GM04503 (cell line): ENCODE measurements at places on chromosomes 5 and 9.

DNA sequence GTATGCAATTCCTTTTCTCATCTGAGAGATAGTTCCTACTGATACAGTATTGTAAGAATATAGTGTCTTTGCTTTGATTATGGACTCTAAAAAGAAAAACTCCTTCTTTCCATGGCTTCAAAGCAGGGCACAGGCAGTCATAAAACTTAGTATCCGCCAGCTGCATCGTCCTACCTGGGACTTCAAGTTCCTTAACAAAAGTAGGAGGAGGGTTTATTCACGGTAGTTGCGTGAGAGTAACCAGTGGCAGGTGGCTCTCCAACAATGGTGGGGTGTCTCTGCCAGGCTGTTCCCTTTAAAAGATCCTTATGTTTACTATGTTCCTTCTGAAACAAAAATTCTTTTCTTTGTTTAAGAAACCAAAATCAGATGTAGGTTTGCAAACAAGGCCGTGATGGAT is 173.5 kb upstream of the DMAC1 start:
- no peak for DNase-seq

DNA sequence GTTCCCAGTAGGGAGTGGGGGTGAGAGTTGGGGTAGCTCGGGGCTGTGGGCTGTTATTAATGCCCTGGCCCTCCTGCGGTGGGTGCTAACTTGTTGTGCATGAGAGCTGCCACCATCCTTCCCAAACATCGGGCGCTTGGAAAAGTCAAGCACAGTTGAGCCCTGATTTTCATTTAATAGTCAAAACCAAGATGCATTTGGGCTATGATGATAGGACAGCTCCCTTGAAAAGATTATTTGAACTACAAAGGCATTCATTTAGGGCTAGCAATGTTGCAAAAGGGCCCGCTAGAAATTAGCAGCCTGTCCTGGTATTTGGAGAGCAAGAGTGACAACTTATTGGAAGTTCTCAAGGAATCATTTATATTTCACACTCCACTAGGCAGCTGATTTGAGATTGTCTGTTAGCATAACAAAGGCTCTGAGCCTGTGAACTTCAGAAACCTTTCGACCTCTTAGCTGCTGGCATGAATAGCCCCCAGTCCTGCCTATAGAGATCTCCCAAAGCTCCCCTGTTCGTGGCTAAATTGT is 128.2 kb upstream of the TMEM161B start:
- DNase-seq = no peak

DNA sequence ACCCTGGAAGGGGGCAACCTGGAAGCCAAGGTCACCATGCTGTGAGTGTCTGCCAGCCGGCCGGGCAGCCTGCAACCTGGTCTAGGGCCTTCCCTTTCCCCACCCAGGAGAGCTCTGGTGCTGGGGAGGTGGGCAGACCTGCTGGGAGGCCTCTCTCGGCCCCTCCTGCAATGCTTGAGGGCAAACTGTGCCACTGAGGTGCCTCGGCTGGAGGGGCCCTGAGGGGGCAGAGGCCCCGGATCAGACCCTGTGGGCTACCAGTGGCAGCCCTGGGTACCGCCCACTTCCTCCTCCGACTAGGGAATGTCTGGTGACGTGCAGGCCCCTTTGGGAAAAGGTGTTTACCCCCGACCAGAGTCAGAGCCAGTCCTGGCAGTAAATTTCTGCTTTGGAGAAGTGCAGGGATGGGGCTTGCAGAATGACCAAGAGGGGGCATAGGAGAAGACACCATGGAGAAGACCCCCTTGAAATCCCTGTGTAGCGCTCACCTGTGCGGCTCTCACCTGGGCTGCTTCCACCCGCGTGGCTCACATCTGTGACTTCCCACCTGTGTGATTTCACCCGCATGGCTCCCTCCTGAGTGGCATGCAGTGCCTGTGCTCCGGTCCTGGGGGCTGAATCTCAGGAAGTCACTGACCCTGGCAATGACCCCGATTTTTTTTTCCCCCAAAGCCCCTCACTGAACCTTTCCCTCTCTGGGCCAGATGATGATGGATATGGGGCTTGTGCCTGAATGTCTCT is 1.1 kb downstream of the LCN1 start:
- no peak for DNase-seq

DNA sequence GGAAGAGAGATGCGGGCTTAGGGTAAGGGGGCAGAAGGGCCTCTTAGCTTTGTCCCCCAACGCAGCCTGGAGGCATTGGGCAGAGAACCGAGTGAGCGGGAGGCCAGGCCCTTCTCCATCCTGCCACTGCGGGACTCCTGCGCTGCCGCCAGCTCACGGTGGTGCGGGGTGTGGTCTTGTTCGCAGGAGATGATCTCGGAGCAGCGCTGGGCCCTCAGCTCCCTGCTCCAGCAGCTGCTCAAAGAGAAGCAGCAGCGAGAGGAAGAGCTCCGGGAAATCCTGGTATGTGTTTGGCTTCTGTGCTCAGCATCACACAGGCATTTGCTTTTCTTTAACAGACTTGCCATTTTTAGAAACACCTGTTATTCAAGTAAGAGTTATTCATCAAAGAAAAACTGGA is 41.3 kb downstream of the LRSAM1 start:
- no peak for DNase-seq

DNA sequence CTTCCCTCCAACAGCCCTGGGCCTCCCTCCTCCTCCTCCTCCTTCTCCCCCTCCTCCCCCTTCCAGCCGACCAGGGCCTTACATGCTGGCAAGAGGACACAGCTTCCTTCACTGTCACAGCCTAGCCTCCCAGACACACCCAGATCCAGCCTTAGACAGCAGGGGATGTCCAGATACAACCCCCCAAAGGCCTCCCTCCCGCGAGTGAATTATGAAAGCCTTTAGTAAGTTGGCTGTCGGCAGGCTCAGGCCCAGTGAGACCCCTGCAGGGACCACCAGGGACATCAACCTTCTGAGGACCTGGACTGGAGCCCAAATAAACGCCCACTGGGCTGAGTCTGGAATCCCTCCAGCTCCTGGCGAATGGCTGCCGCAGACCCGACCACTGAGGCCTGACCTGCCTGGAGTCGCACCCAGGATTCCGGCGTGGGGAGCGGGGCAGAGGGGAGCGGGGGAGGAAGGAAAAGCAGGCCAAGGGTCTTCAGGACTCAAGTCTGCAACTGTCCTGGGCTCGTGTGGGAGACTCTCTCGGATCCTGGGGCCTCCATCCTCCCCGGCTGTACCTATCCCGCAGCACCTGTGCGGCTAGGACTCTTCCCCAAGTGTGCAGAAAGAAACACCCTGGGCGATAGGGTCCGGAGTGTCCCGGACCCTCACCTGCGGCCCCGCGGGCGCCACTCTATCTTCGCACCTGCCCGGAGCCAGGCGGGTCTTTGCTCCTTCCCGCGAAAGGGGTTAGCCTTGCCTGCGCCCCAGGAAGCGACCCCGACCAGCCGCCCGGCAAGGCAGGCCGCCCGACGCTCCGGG is 705 bp downstream of the SEPTIN8 start:
- DNase-seq = no peak

DNA sequence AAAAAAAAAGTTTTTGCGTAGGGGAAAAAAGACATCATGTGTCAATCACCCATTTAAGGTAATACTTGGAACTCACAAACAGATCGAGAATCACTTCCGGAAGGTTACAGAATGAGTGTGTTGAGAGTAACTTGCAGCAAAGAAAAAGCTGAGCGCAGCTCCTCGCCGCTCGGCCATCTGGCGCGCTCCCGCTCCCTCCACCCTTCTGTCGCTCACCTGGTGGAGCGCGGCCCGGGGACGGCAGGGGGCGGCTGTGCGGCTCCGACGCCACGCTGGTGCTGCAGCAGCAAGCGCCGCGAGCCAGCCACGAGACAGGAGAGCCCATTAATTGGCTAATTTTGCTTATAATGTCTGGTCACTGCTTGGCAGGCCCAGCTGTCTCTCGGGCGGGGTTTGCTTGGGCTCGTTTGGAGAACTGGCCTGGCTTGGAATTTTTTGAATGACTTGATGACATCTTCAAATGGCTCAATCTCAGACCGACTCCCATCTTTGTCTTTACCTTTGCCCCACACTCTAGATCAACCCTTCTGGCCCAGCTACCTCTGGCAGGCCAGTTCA is 601.8 kb downstream of the CCDC171 start:
- DNase-seq = no peak

GRCh38 chr5:92559781-92560180 is 1021.2 kb downstream of the NR2F1-AS1 start:
- no peak for DNase-seq

DNA sequence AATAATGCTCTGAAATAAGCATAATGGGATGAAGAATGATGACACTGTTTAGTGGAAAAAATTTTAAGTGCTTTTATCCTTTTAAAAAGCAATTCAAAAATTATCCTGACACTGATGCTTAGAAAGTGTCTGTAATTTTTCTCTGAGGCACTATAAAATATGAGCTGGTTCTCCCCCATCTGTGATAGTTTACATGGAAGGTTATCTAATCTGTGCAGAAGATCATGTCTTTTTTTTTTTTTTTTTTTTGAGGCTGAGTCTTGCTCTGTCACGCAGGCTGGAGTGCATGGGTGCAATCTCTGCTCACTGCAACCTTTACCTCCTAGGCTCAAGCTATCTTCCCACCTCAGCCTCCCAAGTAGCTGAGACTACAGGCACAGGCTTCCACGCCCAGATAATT is 15.2 kb upstream of the TAF11L2 start:
- DNase-seq = no peak

DNA sequence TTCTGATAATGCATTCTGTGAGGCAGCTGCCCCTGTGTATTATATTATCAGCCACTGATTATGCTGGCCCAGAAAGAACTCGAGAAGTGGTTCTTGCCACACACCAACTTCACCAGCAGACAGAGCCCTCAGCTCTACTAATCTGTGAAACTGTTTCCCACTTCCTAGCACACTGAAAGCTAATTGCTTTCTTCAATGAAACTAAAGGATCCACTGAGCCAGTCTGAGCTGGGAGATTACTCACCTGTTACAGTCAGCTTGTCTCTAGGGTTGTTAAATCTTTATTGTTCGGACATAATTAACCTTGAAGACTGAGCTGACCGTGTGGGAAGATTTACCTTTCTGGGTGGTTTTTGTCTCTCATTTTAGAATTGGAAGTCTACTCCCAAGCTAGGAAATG is 263.2 kb downstream of the KCTD16 start:
- no peak for DNase-seq

- no peak for DNase-seq
These were observed 191.8 kb downstream of the CD180 start for GRCh38 chr5:67004730-67005350.

- no peak for DNase-seq
These were observed 264.5 kb downstream of the MCTP1 start for GRCh38 chr5:95020345-95020744.

GRCh38 chr5:180491496-180491895 is 2.7 kb upstream of the CNOT6 start:
- DNase-seq = no peak

DNA sequence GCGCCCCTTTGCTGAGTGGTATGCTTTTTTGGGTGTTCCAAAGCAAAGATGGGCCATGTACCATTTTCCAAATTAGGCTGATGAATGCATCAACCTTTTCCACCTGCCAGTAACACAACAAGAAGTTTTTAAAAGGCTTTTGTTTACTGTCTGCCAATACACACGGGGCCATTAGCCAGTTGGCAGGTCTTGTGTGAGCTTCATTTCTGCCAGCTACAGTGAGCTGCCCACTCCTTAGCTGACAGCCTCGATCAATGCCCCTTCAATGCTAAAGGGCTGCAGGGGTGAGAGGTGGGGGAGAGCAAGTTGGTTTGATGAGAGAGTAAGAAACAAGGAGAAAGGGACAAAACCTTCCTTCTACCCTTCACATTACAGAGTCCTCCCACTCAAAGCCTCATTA is 128.7 kb downstream of the C5orf15 start:
- DNase-seq = no peak

- DNase-seq = no peak
These were observed 346.1 kb downstream of the DIRAS2 start for GRCh38 chr9:90296539-90296938.

DNA sequence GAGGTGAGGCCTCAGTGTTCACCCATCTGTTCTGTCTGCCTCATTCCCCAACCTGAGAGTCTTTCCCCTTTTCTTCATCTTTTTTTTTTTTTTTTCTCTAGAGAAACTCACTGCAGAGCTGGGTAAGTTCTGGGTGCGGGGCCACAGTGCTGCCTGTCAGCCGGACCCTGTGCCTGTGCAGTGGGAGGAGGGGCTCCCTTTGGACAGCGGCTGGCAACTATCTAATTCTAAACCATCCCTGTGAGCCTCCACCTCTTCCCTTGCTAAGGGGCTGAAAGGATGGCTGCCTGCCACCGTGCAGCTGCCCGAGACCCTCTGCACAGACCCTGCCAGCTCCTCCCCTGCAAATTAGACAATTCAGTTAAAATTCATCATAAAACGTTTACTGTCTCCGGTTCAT is 14.1 kb downstream of the BTNL9 start:
- no peak for DNase-seq

DNA sequence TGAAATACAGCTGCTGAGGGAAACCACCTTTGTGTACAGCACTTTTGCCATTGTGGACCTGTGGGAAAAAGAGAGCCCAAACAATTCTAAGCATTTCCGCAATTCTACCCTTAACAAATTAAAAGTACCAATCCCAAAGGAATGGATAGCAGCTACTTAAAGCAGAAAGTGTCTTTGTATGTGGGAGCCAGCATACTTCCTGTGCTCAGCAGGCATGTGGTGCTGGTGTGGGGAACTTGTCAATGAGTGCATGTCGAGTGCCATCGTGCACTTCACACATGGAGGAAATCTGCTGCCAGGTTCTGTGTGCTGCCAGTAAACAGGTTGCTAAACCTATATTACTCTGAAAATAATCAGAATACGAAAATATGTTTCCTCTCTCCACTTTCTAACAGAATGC is 399.0 kb downstream of the LRRC70 start:
- no peak for DNase-seq

- DNase-seq = no peak
These were observed 22.8 kb downstream of the ACER2 start for GRCh38 chr9:19431361-19432171.

DNA sequence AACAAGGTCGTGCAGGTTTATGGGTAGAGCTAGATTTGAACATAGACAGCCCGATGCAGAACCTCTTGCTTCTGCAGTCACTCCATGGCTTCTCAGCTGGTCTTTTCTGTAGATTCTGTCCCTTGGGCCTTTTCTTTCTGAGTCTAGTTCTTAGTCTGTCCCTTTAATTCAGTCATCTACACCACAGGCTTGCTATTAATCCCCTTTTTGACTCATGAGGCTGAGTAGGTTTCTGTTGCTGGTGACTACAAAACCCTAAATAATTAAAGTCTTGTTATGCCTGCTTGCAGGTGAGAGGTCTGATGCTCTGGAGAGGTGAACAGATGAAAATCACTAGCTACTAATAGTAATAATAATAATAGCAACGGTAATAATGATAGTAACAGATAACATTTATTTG is 19.3 kb upstream of the STRBP start:
- DNase-seq = no peak

DNA sequence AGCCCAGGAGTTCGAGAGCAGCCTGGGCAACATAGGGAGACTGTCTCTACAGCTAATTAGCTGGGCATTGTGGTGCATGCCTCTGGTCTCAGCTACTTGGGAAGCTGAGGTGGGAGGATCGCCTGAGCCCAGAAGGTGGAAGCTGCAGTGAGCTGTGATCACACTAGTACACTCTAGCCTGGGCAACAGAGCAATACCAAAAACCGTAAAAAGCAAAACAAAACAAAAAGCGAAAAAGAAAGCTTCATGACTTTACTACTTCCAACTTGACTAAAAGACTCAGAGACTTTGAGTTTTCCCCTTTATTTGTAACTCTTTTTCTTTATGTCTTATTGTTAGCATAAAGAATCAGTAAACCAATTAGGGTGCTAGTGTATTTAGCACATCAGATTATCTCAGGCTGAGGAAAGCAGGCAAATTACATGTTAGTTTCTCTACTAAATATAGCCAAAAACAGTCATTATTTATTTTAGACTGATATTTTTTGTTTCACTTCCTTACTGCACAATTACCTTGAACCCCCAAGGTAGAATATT is 5.4 kb downstream of the RAD17 start:
- DNase-seq = no peak
